MCF 10A (cell line): ENCODE measurements at places on chromosomes 12 and 14.

- DNase-seq, result no peak
These were observed 65.1 kb upstream of the NCOR2 start for GRCh38 chr12:124632519-124632984.

GRCh38 chr12:33724867-33725266 lies 285.2 kb upstream of the SYT10 start:
- no peak for DNase-seq

DNA sequence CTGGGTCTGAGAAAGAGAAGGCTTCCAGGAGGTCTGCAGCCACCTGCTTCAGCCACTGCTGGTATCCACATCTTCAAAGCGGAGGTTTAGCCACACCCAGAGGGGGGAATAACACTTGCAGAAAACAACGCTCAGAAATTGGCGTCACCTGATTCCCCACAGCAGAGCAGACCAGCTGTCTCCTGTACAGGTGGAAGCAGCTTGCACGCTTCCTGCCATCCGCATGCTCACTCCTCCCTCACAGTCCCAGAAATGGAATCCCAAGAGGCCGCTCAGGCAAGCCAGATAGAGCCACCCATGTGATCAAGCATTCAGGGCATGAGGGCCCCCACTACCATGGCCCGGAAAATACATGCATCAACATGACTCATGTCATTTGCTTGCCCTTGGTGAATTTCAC lies 112.2 kb upstream of the DIO3 start:
- no peak for DNase-seq

DNA sequence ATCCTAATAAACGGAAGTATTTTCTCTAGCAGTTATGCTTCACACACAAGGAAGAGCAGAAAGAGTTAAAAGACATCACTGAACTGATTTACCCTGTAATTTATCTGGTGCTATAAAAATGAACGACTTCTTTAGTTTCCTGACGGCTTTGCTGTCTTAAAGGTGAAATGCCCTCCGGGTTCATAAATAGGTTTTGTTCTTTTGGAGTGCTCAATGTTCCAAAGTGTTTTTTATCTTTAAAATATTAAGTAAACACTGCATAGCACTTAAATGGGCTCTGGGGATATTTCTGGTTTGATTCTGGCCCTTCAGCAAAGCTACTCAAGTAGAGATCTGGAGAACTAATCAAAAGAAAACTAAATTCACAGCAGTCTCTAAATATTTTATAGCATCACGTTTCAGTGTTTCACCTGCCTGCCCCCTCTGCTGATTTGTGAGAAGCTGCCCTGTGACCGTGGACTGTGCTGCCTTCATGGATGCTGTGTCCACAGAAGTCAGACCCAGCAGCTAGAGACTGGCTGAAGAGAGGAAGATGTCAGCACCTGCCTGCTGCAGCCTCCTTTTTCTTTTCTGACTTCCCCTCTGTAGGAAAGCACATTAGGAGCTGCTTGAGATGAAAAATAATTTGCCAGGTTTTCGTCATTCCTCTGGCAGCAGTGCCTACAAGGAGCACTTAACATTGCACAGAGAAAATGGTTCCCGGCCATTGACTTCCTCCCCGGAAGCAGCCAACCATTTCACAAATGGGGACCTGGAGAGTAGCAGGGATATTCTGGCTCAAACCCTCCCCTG lies 205.1 kb upstream of the FSCB start:
- no peak for DNase-seq

DNA sequence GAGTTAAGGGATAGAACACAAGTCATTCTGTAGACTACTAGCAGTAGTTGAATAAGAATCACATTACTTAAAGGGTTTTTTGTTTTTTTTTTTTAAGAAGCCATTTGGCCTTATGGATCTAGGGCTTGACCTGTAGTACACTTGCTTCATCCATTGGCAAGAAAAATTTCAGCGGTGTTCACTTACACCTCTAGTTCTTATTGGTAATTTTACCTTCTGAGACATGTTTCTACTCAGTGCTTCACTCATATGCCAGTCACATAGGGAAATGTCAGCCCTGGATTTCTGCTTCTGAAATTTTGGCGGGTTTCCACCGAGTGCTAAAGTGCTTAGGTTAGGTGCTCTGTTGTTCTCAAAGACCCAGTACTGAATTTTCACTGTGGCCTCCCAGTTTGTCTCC lies 72.9 kb downstream of the FRMD6 start:
- DNase-seq, result no peak

GRCh38 chr12:80567401-80567800 lies 123.4 kb downstream of the PTPRQ start:
- DNase-seq, result peak; percentile 17

DNA sequence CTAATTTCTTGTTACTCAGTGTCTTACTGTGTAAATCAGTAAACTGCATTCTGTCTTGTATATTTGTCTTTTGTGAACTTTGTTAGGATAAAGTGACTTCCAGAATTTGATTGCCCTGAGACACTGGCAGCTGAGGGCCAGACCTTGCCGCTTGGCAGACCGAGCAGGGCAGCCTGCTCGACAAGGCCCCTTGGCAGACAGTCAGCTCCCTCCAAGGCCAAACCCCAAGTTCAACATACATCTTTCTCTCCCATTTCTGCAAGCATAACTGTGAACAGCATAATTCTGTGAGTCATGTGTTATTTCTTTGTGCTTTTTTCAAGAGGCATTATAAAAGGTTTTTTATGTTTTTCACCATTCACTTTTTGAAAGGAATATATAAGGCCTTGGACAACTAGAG lies 39.2 kb upstream of the BMAL2 start:
- no peak for DNase-seq

DNA sequence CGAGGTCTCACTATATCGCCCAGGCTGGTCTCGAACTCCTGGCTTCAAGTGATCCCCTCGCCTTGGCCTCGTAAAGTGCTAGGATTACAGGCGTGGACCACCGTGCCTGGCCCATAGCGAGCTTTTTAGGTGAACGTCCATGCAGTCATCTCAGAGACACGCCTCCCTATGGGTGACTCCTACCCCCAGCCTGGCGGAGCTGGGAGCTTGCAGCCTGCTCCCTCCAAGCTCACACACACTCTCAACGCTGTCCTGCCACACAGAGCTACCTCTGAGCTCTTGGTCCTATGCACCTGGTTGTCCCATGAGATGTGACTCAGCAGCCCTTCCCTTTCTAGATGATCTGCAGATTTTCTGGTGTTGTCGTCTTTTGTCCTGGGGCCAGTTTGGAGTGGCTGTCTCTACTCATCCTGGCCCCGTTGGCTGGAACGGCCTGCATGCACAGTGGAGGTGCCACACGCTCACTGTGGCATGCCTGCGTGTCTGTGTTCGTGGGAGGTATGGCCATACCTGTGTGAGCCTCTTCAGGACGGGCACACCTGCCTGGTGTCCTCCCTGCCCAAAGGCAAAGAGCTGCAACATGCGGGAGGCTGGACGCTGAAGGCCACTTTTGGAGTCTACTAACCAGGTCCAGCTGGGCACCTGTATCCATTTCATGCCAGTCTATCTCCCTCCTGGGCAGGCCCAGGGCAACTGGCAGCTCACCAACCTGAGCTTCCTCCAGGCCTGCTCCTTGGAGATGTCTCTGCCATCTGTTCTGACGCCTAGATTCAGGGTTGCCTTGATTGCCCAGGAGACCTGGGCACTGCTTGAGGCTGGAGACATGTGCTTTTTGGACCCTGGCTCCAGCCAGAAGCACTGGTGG lies 18.1 kb downstream of the CABP1 start:
- DNase-seq, result no peak

DNA sequence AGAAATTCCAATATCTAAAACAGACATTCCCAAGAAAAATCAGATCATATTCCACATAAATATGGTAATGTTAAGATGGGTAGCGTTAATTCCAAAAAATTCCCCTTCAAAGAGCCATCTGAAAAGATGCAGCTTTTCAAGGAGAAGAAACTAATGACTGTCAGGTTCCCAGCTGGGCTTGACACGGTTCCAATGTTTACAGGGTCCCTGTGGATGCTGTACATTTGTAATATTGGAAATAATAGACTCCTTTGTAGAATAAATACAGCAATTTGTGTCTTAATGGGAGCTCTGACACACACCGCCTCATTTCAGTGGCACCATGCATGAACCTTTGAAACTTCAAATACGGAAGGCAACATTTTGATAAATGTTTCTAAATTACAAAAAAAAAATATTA lies 140.6 kb downstream of the ITPR2 start:
- DNase-seq, result no peak

GRCh38 chr14:95464514-95464913 lies 51.9 kb downstream of the SYNE3 start:
- DNase-seq, result no peak

GRCh38 chr12:118356809-118357256 lies 15.9 kb downstream of the TAOK3 start:
- peak; percentile 74 for DNase-seq

DNA sequence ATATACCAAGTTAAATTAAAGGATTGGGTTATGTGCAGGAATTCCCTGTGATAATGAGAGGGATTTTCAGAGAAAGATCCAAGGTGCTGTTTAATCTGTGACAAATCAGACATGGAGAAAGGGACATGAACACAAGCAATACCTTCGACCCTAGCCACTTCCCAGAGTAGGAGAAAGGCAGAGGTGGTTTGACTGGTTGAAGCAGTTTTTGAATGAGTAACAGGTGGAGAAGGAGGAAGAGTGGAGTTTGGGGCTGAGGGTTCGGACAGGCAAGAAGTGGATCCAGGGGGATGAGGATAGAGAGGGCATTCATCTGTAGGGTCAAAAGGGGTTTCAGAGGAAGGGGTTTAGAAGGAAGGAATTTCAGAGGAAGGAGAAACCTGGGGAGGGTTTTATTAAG lies 27.4 kb upstream of the A2M start:
- DNase-seq, result no peak

GRCh38 chr12:115588131-115588530 lies 689.4 kb downstream of the MED13L start:
- DNase-seq, result no peak

DNA sequence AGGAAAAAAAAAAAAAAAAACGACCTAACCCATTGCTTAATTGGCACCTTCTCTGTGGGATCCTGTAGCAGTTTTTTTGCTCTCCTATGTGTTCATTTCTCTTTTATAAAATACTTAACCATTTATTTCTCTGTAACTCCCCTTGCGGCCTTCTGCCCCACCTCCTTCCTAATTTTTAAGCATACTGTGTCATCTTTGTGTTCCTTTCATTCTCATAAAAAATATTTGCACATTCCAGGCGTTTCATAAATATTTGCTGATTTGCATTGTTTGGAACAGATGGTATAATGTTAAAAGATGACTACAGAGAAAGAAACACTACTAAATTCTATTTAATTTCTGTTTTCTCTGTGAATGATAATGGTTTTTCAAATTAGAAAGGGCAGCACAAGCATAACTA lies 77.9 kb downstream of the NPAS3 start:
- DNase-seq, result no peak

GRCh38 chr14:67410313-67410712 lies 1.7 kb downstream of the PLEK2 start:
- DNase-seq, result no peak

DNA sequence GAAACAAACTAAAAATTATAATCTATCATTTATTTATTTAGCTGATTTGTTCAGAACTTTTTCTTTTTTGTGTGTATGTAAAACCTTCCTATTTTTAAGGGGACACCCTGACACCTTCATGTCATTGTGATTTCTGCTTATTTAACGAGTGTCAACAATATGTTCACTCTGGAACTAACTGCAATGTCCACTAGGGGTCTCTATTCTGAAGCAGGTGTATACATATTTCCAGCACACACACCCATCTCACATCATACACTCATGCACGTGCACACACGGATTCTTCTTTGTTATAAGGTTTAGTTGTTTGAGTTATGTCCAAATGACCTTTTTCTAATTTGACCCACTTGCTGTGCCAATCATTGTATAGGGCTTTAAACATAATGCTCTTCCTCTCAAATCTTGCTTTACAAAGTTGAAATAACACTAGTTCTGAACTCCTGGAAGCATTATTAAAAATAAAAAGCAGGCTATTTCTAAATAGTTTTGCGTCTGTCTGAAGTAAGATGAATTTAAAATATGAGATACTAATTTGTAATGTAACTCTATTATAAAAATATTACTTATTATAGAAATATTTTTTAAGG lies 15.5 kb downstream of the E2F7 start:
- DNase-seq, result peak; percentile 78

DNA sequence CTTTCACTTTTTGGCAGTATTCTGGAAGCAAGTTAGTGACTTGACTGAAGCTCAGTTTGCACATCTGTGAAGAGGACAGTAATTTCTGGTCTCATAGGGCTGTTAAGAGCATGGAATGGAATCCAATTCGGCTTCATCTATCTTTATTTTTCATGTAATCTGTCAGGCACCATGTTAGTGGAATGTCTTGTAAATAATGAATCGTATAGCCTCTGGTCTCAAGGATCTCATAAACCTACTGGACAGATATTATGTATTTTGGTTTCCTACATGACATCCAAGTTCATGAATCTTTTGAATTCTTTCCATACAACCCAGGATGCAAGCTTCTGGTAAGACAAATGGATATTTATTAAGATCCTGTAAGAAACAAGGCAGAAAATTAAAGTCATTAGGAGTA lies 24.0 kb downstream of the TMTC2 start:
- DNase-seq, result no peak

GRCh38 chr14:58082491-58083098 lies 69.4 kb downstream of the ARMH4 start:
- DNase-seq, result peak; percentile 80

GRCh38 chr12:15774819-15775218 lies 14.4 kb downstream of the EPS8 start:
- no peak for DNase-seq

DNA sequence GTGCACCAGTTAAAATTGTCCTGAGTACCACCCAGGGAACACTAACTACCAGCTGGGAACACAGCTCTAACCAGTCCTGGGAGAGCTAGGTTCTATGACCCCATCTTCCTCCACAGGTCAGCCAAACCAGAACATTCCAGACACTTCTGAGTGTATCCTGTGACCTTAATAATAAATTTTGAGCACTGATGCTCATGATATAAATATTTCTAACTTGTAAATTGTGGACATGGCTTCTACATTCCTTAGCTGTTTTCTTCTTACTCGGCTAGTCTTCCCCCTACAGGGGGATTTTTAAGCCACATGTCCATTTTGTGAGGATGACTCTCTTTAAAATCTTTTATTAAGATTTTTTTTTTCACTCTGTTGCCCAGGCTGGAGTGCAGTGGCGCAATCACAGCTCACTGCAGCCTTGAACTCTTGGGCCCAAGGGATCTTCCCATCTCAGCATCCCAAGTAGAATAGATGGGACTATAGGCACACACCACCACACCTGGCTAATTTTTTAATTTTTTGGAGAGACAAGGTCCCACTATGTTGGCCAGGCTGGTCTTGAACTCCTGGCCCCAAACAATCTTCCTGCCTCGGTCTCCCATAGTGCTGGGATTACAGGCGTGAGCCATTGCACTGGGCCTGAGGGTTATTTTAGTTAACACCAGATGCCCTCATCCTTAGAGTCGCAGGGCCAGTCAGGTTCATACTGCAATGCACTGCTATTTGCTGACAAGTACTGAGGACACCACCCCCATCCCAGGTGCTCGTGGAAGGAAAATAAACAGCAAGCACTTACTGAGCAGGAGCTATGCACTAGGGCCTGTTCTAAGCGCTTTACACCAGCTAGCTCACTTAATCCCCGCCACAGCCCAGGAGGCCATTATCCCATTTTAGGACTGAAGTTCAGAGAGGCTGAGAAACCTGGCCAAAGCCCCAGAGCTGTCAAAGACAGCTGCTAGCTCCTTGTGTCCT lies 142.6 kb upstream of the NCOR2 start:
- DNase-seq, result no peak

GRCh38 chr14:89226801-89227495 lies 190.1 kb downstream of the FOXN3 start:
- no peak for DNase-seq

- DNase-seq, result no peak
These were observed 26.2 kb downstream of the SUSD6 start for GRCh38 chr14:69637503-69638031.

GRCh38 chr14:93099196-93099595 lies 16.5 kb downstream of the ITPK1 start:
- no peak for DNase-seq
